ENCODE measurements at places on chromosomes 16 and 17.
A peak's percentile ranks its signal among the peaks of the same experiment; 100 is the strongest.

GRCh38 chr16:14436401-14436955, 193.6 kb downstream of the PARN start:
- DNase-seq = no peak

DNA sequence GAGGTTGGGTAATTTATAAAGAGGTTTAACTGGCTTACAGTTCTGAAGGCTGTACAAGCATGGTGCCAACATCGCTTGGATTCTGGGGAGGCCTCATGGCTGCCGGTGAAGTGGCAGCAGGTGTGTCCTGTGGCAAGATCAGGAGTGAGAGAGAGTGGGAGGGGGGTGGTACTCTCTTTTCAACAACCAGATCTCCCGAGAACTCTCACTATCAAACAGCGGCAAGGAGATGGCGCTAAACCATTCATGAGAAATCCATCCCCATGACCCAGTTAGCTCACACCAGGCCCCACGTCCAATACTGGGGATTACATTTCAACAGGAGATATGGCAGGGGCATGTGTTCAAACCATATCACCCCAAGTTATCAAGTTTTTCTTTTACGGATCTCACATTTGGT, 44.0 kb upstream of the CBX4 start:
- DNase-seq = no peak

DNA sequence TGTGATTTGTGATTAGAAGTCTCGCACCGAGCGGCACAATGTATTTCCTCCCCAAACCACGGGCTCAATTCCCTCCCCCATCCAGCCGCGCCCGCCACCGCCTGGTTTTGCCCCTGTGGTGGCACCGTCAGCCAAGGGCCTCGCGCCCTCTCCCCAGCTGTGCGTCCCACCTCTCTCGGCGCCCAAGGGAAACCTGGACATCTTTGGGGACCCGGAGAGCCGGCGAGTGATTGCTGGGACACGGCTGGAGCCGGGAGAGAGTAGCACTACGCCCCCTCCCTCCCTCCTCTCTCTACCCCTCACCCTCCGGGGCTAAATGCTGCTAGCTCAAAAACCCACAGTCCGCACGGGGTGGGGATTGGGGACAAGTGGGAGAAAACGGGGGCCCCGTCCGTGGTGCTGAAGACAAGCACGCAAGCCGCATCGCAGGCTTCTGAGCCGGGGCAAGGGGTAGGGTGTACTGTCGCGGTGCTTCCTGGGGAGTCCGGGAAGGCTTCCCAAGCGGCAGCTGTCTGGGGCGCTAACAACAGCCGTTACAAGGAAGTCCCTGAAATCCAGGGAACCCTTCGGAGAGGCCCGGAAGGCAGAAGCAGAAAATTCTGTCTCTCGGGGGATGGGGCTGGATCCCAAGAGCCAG, 1.4 kb downstream of the CBLN1 start:
- peak; percentile 48 for DNase-seq

DNA sequence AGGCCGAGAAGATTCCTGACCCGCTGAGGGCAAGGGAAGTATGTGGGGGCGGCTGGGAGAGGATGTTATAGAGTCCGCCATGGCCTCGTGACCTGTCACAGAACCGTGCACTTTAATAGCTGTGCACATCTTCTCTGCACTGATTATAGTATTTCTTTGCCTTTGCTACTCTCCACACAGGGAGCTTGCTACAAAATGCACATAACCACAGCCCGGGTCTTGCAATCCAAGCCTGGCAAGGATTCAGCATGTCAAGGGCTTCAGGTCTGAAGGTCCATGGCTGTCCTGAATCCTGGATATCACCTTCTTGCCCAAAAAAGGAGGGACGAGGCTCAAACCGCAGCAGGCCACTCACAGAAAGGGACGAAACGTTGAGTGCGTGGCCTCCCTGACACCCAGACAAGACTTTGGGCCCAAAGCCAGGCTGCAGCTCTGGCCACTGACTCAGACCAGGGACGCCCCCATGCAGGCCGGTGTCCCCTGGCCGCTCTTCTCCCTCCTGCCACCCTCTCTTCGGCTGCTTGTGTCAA, 43.7 kb downstream of the USP22 start:
- no peak for DNase-seq

- no peak for DNase-seq
Measured at GRCh38 chr16:67001726-67002125, 13.3 kb downstream of the CES4A start.

- DNase-seq = no peak
Measured at GRCh38 chr17:7809086-7809790, 24.8 kb upstream of the KDM6B start.

GRCh38 chr16:83137326-83137781, 510.6 kb downstream of the CDH13 start:
- no peak for DNase-seq

DNA sequence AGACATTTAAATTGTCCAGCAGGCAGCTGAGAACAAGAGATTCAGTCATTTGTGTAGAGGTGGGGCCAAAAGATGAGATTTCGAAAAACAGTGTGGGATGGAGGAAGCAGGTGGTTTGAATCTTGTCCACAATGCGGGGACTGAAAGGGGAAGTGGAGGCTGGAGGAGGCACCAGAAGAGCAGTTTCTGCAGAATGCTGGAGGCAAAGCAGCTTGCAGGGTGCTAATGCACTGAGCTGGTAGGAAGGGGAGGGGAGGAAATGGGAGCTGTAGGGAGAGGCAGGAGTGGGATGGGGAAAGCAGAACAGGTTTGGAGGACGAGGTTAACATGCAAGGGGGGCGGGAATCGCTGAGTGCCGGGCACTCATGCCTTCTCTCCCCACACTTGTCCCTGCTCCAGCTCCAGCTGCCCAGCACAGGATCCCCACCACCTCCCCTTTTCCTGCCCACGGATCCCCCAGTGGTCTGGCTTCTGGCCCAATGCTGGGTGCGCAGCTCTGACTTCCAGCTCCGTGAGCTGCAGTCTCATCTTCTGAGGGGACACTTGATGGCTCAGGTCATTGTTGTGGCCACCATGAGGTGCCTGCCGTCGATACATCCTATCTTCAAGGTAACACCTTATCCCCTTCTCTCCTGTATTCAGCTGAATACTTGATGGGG, 9.4 kb downstream of the C17orf100 start:
- no peak for DNase-seq

- no peak for DNase-seq
Measured at GRCh38 chr16:64933885-64934284, 188.0 kb downstream of the CDH11 start.

GRCh38 chr16:57867000-57867561, 64.8 kb upstream of the KIFC3 start:
- no peak for DNase-seq

- peak; percentile 40 for DNase-seq
Measured at GRCh38 chr16:21950782-21951521, 2.2 kb upstream of the UQCRC2 start.

DNA sequence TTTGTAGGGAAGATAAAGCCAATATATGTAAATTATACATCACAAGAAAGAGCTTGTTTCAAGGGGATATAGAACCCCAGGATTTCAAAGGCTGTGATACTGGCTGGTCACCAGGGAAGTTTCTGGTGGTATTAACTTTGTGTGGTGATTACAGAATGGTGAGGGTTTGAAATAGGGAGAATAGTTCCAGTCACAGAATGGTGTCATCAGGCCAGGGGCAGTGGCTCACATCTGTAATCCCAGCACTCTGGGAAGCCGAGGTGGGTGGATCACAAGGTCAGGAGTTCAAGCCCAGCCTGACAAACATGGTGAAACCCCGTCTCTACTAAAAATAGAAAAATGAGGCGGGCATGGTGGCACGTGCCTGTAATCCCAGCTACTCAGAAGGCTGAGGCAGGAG, 183.8 kb upstream of the XYLT1 start:
- DNase-seq = no peak

GRCh38 chr17:382644-383533, 30.3 kb upstream of the RPH3AL start:
- peak; percentile 16 for DNase-seq

GRCh38 chr17:78131172-78132083, 857 bp downstream of the TMC8 start:
- peak; percentile 12 for DNase-seq

- no peak for DNase-seq
Measured at GRCh38 chr16:10180771-10181163, 1.5 kb downstream of the GRIN2A start.

DNA sequence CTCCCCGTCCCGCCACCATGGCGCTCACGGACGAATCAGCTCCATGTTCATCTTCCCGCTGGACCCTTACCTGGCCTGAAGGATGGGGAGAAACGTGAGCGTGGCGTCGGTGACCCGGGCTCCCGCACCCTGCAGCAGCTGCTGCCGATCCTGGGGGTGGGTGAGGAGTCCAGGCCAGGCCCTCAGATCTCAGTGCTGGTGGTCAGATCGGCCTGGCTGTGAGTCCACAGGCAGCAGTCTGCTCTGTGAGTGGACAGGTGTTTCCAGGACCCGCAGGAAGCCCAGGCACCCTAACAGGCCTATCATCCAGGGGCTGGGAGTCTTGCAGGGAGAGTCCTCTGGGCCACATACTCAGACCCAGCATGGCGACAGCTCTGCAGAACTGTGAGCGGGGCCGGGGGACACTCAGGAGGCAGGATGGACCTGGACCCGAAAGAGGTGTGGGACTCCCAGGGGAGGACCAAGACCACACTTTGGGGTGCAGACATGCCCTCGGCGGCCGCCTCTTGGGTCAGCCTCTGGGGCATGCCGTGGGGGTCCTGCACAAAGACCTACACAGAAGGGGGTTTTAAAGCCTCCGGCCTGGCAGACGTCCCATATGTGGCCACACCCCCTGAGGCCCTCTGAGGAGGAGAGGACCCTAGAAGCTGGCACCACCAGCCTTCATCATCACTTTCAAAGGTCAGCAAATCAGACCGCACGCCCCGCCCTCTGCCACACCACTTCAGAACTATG, 27.2 kb upstream of the ZNF469 start:
- DNase-seq = no peak

- DNase-seq = peak; percentile 40
Measured at GRCh38 chr16:72149676-72150464, 22.1 kb downstream of the PMFBP1 start.

GRCh38 chr17:30292286-30292858, 628 bp upstream of the BLMH start:
- peak; percentile 81 for DNase-seq

All from NCI-H2171 treated with DMSO at 0.1 percent for 48 hours (cell line).